Right renal pelvis (tissue), 4 donors: ENCODE measurements at places on chromosomes 3 and 15.

- DNase-seq = no peak
Measured at GRCh38 chr15:37112971-37113670, 12.8 kb upstream of the MEIS2 start.

GRCh38 chr15:52076889-52077781, 35.4 kb downstream of the BCL2L10 start:
- DNase-seq = no peak

DNA sequence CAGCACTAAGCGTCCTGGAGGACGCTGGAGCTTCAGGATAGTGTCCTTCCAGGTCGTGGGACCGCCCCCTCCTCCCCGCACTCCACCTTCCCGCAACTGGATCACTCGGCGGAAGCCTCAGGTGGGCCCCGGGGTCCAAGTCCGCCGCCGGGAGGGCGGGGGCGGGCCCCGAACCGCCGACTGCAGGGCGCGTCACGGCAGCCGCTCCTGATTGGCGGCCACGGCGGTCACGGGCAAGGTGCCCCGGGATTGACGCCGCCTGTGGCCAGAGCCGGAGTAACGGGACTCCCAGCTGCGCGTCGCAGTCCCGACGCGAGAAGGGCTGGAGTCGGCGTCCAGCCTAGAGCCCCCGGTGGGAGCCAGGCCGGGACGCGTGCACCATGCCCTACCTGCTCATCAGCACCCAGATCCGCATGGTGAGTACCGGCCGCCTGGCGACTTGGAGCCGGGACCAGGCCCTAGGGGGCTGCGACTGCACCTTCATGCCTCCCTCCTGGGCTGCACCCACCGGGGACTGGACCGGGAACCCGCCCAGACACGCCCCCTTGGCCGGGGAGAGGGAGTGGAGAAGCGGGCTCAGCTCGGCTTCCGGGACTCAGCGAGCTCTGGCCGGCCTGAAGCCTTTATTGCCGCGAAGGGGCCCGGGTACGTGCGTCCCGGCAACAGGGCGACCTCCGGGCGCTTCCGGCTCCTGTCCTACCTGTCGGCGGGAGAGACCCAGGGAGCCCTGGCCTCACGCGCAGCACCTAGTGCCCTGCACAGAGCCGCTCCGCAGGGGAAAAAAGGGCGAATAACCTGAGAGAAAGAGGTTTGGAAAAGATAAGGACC, at the start of gene GCHFR:
TSS of gene GCHFR (plus strand) at position 268 of the 828 bp plus-strand sequence. CDS start at position 381, 113 bp downstream.
- DNase-seq = no peak

GRCh38 chr3:18747383-18747782, 322.2 kb upstream of the SATB1 start:
- DNase-seq = no peak

DNA sequence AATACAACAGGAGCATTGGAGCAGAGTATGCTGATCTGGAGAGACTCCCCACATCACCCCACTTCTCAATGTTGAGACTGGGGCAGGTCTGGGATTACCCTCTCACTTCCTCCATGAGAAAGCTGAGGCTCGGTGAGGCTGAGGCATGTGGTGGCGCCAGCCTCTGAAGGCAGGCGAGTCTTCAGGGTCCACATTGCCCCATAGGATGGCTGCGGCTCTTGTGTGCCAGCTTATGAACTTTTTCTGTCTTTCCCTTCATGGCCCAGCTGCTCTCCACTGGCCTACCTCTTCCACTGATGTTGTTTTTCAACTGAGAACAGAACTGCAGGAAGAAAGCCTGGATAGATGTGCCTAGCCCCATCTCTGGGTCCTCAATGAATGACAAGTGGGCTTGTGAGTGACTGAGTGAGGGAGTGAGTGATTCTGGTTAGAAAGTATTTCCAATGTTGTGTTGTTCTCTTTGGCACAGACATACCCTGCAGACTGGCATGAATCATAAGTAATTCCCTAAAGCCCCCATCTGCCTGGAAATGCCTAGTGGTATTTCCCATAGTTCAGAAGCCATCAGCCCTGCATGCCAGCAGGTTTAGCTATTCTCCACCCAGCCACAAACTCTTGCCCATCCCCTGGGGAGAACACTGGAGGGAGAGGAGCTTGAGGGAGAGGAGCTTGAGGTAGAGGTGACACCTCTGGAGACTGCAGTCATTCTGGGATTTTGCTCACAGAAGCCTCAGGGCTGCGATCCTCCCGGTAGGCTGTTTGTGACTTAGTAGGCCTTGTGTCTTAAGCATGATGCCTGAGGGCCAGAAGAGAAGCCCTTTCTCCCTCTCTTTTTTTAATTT, 56.9 kb downstream of the AMOTL2 start:
- DNase-seq = no peak

DNA sequence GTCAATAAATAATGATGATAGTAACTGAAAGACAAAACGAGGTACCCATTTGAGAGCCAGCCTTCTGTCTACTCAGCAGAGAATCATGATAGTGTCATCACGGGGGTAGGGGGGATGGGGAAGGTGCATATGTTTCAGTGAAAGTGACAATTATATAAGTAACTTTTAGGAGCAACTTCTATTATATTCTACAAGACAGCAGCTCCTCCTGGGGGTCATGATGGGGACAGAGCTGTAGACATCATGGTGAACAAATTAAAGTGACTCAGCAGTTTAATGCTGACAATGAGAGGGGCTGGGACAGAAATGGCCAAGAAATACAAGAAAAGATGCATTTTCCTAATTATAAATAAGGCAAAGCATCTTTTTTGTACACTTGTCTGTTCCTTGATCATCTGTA, 11.8 kb downstream of the CAPN3 start:
- no peak for DNase-seq

GRCh38 chr3:128710816-128711433, 15.1 kb upstream of the RAB7A start:
- DNase-seq = no peak

DNA sequence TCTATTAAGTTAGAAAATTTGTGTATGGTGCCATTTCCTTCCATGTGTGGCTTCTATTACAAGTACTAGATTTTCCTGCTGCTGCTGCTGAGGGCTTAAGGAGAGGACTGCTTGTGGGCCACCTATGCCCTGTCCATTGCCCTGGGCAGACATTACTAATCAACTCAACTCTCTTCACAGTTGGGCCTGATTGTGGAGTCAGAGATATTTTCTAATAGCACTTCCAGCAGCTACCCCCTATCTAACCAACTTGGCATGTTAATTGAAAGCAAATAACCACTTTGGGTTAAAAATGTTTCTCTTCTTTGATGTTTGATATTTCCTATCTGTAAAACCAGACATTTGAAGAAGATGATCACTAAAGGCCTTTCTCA, 242.0 kb downstream of the EDEM1 start:
- no peak for DNase-seq

- DNase-seq = no peak
Measured at GRCh38 chr3:55406696-55407425, 80.2 kb downstream of the WNT5A start.
